Activated CD8-positive, alpha-beta memory T cell treated with anti-CD3 and anti-CD28 coated beads, Interleukin-2, amount 10 ng/mL, durations not matched to agents 7 days and 5 days (primary cell): ENCODE measurements at places on chromosomes 12 and 14.

DNA sequence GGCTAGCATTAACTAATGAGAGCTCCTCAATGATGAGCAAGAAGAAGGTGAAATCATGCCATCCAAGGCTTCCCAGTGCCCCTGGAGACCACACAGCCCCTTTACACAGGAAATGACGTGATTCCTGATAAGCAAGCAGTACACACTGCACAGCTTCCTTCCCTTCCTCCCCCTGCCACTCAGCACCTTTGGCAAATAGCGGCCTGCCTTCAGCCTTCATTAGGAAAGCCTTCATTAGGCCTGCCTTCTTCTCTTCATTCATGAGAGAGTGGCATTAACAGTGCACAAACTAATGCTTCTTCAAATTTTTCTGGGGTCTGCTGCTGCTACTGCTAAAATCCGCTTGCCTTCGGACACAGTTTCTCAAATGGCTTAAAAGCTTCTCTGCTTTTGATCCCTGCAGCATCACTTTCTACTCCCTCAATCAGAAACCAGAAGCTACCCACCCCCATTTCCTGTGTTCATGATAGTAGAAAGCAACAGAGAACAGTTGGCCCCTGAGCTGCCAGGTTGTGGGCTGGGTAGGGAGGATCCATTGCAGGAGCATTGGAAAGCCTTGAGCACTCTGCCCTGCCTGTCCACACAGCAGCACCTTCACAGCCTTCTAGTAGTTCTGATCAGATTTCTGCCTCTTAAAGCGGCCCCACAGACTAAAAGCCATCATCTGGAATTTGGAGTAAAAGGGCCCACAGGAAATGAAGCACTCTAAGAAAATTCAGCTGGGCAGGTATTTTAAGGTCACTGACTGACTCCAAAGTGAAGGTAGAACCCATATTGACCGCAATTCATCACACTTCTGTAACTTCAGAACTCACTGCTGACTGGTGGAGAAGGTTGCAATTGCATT is 103.8 kb upstream of the ETV6 start:
- H3K36me3 ChIP-seq: no peaks in the 10 kb centered on the region
- peaks cover 26% of the 10 kb centered on the region for H3K4me1 ChIP-seq
- DNase-seq: peak; percentile 75
- no peaks in the 10 kb centered on the region for H3K27me3 ChIP-seq
- peak overlapping the region; percentile 59 for H3K4me3 ChIP-seq
- peak overlapping the region; percentile 95 for H3K27ac ChIP-seq

DNA sequence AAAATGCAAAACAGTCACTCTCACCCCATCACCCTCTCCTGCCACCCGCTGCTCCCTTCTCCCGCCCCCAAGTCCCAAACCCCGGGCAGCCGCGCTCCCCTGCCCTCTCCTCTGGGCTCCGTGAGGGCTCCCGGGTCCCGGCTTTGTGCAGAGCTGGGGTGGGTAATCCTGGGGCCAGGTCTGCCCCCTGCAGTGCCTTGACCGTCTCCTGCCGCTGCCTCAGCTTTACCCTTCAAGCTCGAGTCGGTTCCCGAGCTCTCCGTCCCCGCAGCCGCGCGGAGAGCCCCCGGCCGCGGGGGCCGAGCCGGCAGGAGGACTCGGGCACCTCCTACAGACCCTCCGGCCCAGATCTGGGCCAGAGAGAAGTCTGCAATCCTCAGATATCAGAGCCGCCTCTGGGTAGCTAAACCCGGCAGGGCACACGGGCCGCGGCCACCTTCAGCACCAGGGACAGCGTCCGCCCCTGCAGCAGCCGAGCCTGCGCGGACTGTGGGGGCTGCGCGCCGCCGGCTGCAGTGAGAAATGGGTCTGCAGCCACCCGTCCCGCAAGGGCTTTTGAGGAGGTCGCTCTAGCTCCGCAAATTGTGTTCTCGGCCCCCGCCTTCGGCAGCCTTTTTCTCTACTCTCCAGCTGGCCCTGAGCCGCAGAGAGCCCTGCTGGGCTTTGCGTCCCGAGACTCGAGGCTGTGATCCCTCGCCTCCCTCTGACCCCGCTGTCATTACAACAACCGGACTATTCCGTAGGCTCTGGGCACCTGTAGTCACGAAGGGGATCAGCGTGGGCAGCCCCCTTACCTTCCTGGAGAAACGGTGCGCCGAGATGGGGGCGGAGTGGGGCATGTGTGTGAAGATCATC is 1.2 kb downstream of the PRMT8 start:
- peaks cover 80% of the 10 kb centered on the region for H3K27me3 ChIP-seq
- peaks cover 8% of the 10 kb centered on the region for H3K4me1 ChIP-seq
- no peak overlapping the region for H3K4me3 ChIP-seq
- no peaks in the 10 kb centered on the region for H3K36me3 ChIP-seq
- peak; percentile 53 for DNase-seq

DNA sequence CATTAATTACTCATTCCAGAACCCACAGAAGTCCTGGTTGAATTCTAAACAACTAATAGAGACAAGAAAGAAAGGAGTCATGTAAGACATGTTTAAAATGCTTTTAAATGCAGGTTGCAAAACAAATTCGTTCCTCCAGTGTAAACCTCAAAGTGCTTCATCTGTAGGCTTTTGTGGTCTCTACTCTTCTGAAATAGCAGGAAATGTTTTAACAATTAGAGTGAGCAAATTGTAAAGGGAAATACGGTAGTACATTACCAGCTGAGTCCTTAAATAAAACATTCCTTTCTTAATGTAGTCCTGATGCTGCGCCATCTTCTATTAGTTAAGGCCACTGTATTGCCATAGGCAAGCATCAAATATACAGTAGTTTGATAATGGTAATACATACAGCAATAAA is 1934.2 kb upstream of the SEL1L start:
- no peaks in the 10 kb centered on the region for H3K4me1 ChIP-seq
- no peaks in the 10 kb centered on the region for H3K27me3 ChIP-seq
- no peak overlapping the region for H3K27ac ChIP-seq
- no peaks in the 10 kb centered on the region for H3K36me3 ChIP-seq
- no peak for DNase-seq
- no peak overlapping the region for H3K4me3 ChIP-seq

DNA sequence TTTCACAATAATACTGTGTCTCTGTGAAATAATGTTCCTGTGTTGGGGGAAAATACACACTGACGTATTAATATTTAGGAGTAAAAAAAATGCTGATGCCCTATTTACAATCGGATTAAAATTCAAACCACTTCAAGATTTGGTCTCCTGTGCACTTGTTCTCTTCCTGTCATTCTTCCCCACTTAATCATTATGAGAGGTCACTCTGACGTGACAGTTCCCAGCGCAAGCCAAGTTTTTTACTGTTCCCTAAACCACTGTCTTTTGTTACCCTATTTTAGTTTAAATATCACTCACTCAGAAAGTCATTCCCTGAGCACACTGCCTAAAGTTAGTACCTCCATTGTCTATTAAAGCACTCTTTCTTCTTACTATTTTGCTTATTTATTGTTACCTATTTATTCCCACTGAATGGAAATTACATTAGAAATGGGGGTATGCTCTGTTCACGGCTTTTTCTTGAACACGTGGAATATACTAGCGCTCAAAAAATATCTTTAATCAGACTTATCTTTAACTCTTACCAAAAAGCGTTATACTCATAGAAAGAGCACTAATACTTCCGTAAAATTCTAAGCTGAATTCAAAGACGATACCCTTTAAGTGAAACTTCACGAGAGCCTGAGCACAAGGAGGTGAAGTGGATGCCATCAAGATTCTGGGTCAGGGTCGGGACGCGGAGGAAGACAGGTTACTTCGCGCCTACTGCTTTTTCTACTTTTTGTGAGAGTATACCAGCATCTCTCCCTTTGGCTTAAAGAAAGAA is 670 bp upstream of the PSMA3 start:
- no peaks in the 10 kb centered on the region for H3K27me3 ChIP-seq
- DNase-seq: no peak
- H3K27ac ChIP-seq: peak overlapping the region; percentile 98
- H3K4me3 ChIP-seq: peak overlapping the region; percentile 85
- H3K4me1 ChIP-seq: peaks cover 49% of the 10 kb centered on the region

DNA sequence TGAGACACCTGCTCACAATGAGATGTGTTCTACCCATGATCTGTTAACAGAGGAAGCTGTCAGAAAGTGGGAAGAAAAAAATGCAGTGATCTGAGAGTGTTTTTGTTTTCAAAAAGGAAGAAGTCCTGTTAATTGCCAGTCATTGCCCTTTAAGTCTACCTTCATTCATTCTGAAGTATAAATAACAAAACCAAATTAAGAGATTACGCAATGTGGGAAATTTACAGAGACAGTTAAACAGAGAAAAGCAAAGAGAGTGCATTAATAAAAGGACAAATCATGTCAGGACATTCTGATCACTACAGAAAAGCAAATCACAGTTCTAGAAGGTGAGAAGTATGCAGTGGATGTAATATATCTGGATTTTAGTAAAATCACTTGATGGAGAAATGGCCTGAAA is 154.2 kb downstream of the NRXN3 start:
- no peak overlapping the region for H3K27ac ChIP-seq
- no peaks in the 10 kb centered on the region for H3K27me3 ChIP-seq
- no peak for DNase-seq
- no peak overlapping the region for H3K4me3 ChIP-seq

GRCh38 chr14:59185676-59186075 is 2.8 kb upstream of the DAAM1 start:
- H3K27ac ChIP-seq: no peak overlapping the region
- peaks cover 21% of the 10 kb centered on the region for H3K4me1 ChIP-seq
- H3K27me3 ChIP-seq: peaks cover 32% of the 10 kb centered on the region
- no peak for DNase-seq

DNA sequence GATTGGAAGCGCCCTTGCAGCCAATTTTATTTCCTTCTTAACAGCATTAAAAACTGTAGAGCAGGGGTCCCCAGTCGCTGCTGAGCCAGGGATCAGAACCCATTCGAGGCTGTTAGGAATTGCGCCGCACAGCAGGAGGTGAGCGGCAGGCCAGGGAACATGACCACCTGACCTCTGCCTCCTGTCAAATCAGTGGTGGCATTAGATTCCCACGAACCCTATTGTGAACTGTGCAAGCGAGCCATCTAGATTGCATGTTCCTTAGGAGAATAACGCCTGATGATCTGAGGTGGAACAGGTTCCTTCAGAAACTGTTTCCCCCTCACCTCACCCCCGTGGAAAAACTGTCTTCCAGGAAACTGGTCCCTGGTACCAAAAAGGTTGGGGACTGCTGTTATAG is 107.4 kb downstream of the DNAI7 start:
- H3K4me1 ChIP-seq: peaks cover 17% of the 10 kb centered on the region
- peaks cover 57% of the 10 kb centered on the region for H3K36me3 ChIP-seq
- no peaks in the 10 kb centered on the region for H3K27me3 ChIP-seq

DNA sequence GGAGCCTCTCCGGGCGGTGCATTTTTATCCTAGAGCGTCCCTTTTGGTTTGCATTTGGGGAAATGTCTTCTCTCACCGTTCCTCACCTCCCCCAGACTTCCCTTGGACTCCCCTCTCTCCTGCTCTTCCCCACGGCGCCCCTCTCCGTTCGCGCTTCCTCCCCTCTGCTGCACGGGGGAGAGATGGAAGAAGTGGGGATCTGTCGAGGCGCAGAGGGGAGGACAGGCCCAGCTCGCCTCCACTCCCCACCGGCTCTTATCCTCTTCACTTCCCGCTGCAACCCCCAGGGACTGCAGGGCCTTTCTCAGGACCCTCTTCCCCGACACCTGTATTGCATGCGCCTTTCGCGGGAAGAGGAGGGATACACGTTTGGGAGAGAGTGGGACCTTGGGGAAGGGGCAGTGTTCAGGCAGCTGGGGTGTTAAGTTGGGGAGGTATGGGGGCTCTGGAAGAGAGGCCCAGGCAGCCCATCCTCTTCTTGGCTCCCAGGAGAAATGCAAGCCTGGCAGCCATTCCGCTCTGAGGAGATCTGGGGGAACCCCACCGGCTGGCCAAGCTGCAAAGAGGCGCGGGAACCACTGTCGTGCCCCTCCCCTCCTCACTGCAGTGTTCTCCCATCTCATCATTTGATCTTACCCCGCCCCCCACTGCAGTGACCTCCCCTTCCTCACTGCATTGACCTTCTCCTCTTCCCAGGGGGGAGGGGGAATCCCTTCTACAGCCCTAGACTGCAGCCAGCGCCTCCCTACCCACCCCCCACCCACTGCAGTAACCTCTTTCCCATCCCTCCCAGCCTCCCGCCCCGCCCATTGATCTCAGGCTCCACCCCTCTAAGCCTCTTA is 788 bp downstream of the ENO2 start:
- H3K4me3 ChIP-seq: peak overlapping the region; percentile 92
- no peak for DNase-seq
- H3K27me3 ChIP-seq: no peaks in the 10 kb centered on the region
- peaks cover 27% of the 10 kb centered on the region for H3K36me3 ChIP-seq
- peaks cover 52% of the 10 kb centered on the region for H3K4me1 ChIP-seq
- H3K27ac ChIP-seq: peak overlapping the region; percentile 86

GRCh38 chr12:92124689-92125029 is 21.0 kb downstream of the BTG1 start:
- DNase-seq: no peak
- peaks cover 17% of the 10 kb centered on the region for H3K4me1 ChIP-seq
- no peaks in the 10 kb centered on the region for H3K27me3 ChIP-seq
- no peak overlapping the region for H3K27ac ChIP-seq
- no peak overlapping the region for H3K4me3 ChIP-seq

DNA sequence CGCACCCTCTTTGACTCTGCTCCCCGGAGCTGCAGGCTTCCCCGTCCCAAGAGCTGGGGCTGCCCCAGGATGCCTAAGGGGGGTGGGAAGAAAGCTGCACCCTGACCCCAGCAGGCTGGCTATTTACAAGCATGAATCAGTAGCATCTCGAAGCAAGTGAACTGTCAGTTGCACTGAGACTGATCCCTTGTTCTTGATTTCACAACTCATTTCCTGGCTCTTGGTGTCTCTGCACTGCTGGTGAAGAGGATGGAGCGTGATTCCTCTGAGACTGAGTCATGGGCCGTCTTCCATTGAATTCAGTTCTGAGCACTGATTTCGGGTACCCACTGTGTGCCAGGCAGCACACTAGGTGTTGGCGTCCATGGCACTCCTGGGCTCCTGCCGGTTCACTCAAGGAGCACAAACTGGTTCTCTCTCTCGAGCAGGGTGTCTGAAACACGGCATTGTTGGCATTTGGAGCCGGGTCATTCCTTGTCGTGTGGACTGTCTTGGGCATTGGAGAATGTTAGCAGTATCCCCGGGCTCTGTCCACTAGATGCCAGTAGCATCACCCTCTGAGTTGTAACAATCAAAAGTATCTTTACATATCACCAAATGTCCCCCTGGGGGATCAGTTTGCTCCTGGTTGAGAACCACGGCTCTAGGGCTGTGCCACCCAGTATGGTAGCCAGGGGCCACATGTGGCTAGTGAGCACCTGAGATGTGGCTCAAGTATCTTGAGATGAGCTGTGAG is 86.9 kb downstream of the RIN3 start:
- H3K4me3 ChIP-seq: no peak overlapping the region
- no peak overlapping the region for H3K27ac ChIP-seq
- peaks cover 18% of the 10 kb centered on the region for H3K36me3 ChIP-seq
- no peak for DNase-seq
- H3K27me3 ChIP-seq: no peaks in the 10 kb centered on the region

DNA sequence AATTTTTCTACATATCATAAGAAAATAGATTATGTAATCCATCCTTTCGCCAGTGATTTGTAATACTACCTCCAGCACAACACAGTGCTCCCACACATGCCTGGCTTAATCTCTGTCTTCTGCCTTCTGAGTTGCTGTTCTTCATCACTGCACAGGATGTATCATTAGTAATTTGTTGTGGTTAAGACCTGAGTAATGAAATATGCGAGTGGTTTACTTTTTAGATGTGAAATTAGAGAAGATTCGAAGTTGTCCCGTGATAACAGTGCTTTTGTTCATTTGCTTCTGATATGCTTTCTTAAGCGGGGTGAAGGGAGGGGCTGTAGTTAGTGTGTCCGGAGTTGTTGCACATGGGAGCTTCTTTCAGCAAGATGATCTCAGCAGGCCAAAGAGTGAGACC is 18.1 kb downstream of the KRT85 start:
- no peak overlapping the region for H3K27ac ChIP-seq
- no peak for DNase-seq
- no peak overlapping the region for H3K4me3 ChIP-seq
- H3K27me3 ChIP-seq: peaks cover 44% of the 10 kb centered on the region
- no peaks in the 10 kb centered on the region for H3K36me3 ChIP-seq
